ENCODE measurements at places on chromosomes 2 and 18.

GRCh38 chr2:1972422-1972821, 228.1 kb upstream of the PXDN start:
- peak; percentile 14 for DNase-seq

DNA sequence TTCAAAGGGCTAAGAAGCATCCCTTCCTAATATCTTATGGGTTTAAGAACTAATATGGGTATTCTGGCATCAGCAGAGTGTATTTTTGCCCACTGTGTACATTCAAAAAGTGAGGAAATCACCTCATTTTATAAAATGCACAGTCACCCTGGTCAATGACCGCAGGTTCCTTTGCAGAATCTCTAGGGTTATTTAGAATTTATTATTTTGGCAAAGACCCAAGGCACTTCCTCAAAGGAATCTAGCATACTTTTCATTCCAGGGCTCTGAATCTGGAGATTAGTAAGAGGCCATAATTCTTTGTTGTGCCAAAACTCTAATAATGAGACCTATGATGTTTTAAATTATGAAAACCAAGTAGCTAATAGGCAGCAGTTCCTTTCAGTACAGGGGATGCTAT, 27.2 kb upstream of the CDH2 start:
- DNase-seq, result peak; percentile 87

GRCh38 chr18:13608791-13609532, 117.4 kb downstream of the FAM210A start:
- no peak for DNase-seq

DNA sequence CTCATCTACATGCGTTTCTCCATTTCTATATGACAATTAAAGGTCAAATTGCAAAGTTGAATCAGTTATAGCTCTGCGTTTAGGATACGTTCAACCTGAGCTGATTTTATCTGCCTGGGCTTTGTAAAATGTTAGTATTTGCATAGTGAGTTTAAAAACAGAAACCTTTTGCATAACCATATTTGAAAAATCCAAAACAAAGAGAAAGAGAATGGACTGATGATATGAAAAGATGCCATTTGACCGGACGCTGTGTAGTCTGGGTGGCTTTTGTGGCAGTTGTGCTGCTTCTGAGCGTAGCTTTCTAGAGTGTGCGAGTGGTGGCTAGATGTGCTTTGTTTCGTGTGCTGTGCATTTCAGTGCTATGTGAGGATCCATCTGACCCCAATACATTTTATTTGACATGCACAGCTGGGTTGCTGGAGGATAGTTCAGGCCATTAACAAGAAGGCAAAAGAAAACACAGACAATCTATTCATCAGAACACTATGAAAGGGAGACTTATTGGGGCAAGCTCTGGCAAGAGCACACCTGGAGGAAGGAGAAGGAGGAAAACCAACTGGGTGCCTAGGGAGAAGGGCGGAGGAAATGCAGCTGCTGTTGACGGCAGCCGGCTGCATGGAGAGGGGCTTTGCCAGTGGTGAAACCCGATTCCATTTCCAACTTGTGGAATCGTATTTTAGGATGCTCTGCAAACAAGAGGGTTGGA, 126.8 kb downstream of the ACOXL start:
- DNase-seq, result no peak

DNA sequence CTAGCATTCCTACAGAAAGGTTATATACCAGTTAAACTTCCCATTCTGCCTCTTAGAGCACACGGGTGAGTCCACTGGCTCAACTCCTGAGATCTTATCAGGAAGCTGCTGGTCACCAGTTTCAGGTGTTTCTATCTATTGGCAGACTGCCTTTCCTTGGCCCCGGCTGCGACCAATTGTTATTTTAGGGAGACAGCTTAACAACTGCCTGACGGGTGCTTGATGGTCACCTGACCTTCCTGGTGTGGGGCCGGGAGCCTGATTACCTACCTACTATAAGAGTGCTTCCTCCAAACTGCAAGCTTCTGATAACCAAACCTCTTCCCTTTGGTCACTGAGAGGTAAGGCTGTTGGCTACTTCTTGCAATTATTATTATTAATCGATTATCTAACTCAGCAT, 122.1 kb upstream of the XIRP2 start:
- no peak for DNase-seq

DNA sequence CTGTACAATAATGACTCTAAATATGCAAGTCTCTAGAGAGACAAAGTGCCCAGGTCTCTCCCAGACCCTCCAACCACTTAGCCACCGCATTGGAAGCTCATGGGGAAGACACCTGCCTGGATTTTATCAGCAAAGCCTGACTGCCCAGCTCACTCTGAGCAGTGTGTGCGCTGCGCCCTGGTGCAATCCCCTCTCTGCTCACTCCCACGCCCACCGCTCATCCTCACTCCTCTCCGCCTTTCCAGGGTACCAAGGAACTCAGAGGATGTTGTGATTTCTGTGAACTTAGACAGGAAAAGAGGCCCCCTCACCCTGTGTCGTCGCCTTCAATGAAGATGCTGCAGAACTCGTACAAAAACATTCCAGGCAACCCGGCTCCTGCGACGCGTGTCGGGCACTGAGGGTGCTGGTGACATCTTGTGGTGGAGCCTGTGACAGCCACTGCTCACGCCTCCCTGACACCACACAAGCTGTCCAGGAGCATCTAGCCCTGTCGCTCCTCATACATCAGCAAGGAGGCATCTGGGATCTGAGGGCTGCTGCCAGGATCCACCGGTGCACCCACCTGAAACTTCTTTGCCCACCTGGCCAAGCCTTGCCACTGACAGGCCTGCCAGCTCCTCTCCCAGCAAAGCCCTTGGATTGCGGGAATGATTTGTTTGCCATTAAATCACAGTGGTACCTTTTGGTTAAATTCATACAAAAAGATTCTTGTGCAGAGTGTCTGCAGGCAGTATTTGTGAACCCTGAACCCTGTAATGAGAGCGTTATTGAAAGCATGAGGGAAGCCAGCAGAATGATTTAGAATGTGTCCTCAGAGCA, 220.4 kb downstream of the ZNF516 start:
- no peak for DNase-seq

DNA sequence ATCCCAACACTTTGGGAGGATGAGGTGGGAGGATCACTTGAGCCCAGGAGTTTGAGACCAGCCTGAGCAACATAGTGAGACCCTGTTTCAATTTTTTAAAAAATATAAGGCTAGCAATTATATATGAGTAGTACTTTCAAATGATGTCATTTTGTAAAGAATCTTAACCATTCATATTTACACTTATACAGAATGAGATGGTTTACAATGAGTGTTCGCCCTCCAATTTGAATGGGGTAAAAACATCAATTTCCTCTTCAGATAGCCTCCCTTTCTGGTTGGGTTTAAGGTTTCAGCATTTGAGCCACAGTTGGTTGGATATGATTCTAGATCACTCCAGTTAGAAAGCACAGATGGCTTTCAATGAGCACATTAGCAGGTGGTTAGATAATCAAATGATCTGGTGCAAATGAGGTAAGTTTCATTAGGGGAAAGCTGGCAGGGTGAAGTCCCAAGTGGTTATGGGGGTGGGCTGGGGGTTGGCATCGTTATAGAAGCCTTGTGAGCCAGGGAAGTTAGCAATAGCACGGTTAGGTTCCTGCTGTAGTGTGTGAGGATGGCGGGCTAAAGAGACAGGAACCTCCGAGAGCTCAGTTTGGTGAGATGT, 63.9 kb downstream of the TRPM8 start:
- DNase-seq, result no peak

- no peak for DNase-seq
These were observed 353 bp upstream of the NUP35 start for GRCh38 chr2:183123959-183124221.

DNA sequence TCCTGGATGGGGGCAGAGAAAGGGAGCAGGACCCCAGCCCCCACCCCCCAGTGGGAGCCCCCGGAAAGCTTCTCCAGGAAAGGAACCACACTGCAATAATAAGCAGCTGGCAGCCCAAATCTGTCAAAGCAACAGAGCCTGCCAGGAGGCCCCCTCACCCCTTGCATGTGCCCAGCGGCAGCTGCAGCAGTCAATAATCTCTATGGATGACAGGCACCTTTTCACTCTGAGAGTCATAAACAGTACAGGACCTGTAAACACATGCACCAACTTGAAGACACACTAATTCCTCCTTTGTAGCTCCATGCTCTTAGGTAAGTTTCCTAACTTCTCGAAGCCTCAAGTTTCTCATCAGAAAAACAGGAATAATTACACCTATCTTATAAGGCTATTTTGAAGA, 26.2 kb upstream of the KDM3A start:
- no peak for DNase-seq

- DNase-seq, result no peak
These were observed 258.4 kb downstream of the MEIS1 start for GRCh38 chr2:66693076-66693965.

Data from GM23248 (cell line).